CD14-positive monocyte (primary cell): ENCODE measurements at places on chromosomes 2 and 18. TPM values are rescaled to one million over a fixed set of nuclear protein-coding genes. Genes with fewer than 3 reads are reported as not detected.

Gene AQP12A
- polyA plus RNA-seq = not detected

Gene GALNT3
- 2.0 and 7.5 TPM in 2 replicates for polyA plus RNA-seq

Gene EIPR1
- 19.0 and 24.9 TPM in 2 replicates for polyA plus RNA-seq

Gene UGT1A4
- polyA plus RNA-seq = not detected

Gene CNTNAP5
- polyA plus RNA-seq = not detected in 2 replicates

Gene SKA1
- polyA plus RNA-seq = not detected

Gene FBXO15
- not detected for polyA plus RNA-seq

DNA sequence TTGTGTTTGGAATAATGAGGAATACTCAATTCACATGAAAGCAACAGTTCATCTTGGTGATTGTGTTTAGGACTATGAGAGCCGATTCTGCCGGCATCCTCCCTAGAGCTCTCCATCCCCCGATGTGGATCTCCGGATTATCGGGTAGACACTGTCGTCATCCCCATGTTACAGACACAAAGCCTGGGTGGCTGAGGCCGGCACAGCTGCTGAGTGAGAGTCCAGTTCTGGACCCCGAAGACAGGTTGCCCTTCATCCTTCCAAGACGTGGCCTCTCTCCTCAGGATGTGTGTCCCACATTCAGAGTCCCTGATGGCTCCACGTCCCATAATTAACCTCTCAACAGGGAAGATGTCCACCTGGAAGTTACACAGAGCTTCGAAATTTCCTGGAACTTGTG is 129.3 kb downstream of the HDAC4 start:
- peaks cover 99% of the 10 kb centered on the region for H3K4me1 ChIP-seq
- no peak for DNase-seq
- H3K27me3 ChIP-seq = no peaks in the 10 kb centered on the region
- H3K4me3 ChIP-seq = no peak overlapping the region
- no peak overlapping the region for H3K27ac ChIP-seq

- no peaks in the 10 kb centered on the region for H3K36me3 ChIP-seq
- no peak overlapping the region for H3K27ac ChIP-seq
- peaks cover 19% of the 10 kb centered on the region for H3K27me3 ChIP-seq
- no peaks in the 10 kb centered on the region for H3K4me1 ChIP-seq
- no peak for DNase-seq
Measured at GRCh38 chr2:39659765-39660611, 5.7 kb upstream of the TMEM178A start.

- peak overlapping the region; percentile 63 for H3K27ac ChIP-seq
- peaks cover 56% of the 10 kb centered on the region for H3K4me1 ChIP-seq
- H3K4me3 ChIP-seq = no peak overlapping the region
- peak; percentile 68 for DNase-seq
Measured at GRCh38 chr2:157182834-157183396, 74.6 kb upstream of the GALNT5 start.

- H3K27me3 ChIP-seq = no peaks in the 10 kb centered on the region
- H3K4me1 ChIP-seq = no peaks in the 10 kb centered on the region
- H3K4me3 ChIP-seq = no peak overlapping the region
Measured at GRCh38 chr18:58446391-58447060, 182.4 kb downstream of the ALPK2 start.

DNA sequence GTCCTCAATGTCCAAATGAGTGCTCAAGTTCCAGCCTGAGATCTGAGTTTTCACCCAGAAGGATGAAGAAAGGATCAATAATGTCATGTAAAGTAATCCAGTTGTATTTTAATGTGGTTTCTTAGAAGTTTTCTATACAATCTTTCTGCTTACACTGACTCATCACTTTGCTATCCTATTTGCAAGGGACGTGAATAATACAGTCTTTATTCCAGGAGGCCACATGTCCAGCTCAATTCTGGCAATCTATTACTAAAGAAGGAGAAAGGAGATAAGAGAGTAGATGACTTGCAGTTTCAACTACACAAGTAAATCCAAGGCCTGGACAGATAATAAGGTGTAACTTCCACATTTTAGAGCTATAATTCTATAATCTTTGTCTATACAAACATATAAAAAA is 601.1 kb upstream of the SETBP1 start:
- H3K4me3 ChIP-seq = no peak overlapping the region
- no peaks in the 10 kb centered on the region for H3K27me3 ChIP-seq
- no peaks in the 10 kb centered on the region for H3K36me3 ChIP-seq

DNA sequence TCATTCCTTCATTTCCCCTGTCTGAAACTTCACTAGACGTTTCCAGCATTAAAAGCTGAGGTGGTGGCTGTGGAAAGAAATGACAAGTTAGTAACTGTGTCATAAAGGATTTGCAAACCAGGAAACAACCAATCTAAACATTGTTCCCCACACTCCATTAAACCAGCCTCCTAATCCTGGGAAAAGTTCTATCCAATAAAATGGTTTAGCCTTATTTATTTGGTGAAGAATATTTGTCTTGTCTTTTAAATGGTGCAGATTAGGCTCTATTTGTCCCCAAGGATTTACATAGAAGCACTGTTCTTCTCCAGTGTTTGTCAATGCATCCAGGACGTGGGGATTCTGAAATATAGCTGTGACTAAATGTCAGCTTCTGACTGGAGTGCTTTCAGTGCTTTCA is 10.5 kb upstream of the DPP4 start:
- H3K27me3 ChIP-seq = no peaks in the 10 kb centered on the region
- no peak overlapping the region for H3K27ac ChIP-seq
- no peak for DNase-seq
- no peaks in the 10 kb centered on the region for H3K36me3 ChIP-seq
- no peak overlapping the region for H3K4me3 ChIP-seq

DNA sequence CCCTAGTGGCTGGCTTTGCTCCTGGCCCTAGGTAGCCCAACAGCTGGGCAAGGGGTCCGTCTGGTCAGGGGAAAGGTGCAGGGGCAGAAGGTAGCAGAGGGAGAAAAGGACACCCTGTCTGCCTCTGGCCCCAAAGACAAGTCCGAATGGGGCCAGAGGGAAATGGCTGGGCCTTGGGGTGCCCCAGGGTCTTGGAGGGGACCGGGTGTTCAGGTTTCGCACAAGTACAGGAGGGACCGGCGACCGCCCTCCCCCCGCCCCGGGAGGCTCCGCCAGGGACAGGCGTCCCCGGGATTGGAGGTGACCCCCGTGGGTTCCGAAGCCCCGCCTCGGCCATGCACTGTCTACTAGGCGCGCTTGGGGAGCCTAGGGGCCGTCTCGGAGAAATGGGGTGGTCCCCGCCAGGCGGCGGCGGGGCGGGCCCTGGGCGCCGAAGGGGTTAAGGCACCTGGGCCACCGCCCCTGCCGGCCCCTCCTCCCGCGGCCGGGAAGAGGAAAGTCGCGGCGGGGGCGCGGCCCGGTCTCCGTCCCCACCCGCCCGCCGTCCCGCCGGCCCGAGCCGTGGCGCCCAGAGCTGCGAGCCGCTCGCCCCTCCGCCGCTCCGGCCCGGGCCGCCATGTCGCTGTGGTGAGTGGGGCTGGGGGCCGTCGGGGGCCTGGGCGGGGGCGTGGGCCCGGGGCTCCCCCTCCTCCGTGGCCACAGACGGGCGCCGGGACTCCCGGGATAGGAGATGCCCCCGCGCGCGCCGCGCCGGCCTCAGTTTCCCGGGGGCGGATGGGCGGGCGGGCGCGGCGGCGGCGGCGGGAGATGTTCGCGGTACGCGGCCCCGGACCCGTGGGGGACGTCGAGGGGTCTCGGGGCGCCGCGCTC is at the start of gene B3GNT7:
Gene B3GNT7 (plus strand): TSS at position 523 of the 870 bp plus-strand sequence. CDS start 94 bp downstream, at position 617.
- DNase-seq = no peak
- H3K36me3 ChIP-seq = no peaks in the 10 kb centered on the region
- H3K4me3 ChIP-seq = peak within 1 kb of the TSS; percentile 7
- peaks cover 41% of the 10 kb centered on the region for H3K4me1 ChIP-seq
- H3K27ac ChIP-seq = no peak within 1 kb of the TSS

- H3K27me3 ChIP-seq = no peaks in the 10 kb centered on the region
- no peaks in the 10 kb centered on the region for H3K36me3 ChIP-seq
- DNase-seq = no peak
- H3K4me1 ChIP-seq = no peaks in the 10 kb centered on the region
Measured at GRCh38 chr2:51722311-51722710, 690.4 kb upstream of the NRXN1 start.

DNA sequence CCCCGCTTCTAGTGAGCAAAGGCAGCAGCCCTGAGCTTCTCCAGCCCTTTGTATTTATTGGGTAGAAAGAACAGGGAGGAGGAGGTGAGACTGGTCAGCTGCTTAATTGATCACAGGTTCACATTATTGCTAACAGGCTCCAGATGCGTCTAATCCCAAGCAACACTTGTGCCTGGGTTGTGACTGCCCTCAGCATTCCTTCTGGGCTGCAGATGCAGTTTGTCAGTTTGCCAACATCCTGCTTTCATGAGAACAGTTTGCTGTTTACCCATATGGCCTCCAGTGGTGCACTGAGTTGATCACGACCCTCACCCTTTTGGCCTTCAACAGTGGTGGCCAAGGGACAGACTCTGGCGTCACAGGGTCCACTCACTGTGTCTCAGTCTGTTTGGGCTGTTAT is 159.5 kb upstream of the ZNF516 start:
- no peak overlapping the region for H3K27ac ChIP-seq
- H3K4me3 ChIP-seq = no peak overlapping the region
- H3K27me3 ChIP-seq = peaks cover 18% of the 10 kb centered on the region
- no peaks in the 10 kb centered on the region for H3K36me3 ChIP-seq
- no peak for DNase-seq
- H3K4me1 ChIP-seq = peaks cover 13% of the 10 kb centered on the region

DNA sequence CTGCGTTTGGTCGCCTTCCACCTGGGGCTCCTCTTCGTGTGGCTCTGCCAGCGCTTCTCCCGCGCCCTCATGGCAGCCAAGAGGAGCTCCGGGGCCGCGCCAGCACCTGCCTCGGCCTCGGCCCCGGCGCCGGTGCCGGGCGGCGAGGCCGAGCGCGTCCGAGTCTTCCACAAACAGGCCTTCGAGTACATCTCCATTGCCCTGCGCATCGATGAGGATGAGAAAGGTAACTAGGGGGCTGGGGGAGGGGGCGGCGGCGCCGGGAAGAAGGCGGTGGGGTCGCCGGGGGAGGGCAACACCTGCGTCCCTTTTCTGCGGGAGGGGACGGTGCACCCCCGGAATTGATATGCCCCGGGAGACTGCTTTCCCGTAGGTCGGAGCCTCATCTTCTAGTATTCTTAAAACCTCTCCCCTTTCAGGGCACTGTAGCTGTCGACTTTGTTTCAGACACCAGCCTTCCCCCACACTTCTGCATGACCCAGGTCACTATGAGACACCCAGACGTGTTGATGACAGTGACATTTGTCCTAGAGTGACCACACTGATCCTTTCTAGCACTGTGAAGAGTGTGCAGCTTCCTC is 755 bp downstream of the SPAST start:
- H3K27me3 ChIP-seq = no peaks in the 10 kb centered on the region
- peak overlapping the region; percentile 91 for H3K27ac ChIP-seq
- peak; percentile 52 for DNase-seq
- H3K4me3 ChIP-seq = peak overlapping the region; percentile 96
- no peaks in the 10 kb centered on the region for H3K36me3 ChIP-seq

GRCh38 chr18:55236150-55236931 is 277.1 kb upstream of the CCDC68 start:
- DNase-seq = peak; percentile 17
- H3K27ac ChIP-seq = no peak overlapping the region
- no peaks in the 10 kb centered on the region for H3K36me3 ChIP-seq
- no peak overlapping the region for H3K4me3 ChIP-seq

GRCh38 chr2:24080701-24081100 is 3.9 kb downstream of the TP53I3 start:
- no peak overlapping the region for H3K4me3 ChIP-seq
- no peak for DNase-seq
- peaks cover 4% of the 10 kb centered on the region for H3K36me3 ChIP-seq

- no peaks in the 10 kb centered on the region for H3K4me1 ChIP-seq
- no peak for DNase-seq
- H3K36me3 ChIP-seq = no peaks in the 10 kb centered on the region
- H3K4me3 ChIP-seq = no peak overlapping the region
- H3K27ac ChIP-seq = no peak overlapping the region
Measured at GRCh38 chr2:223560749-223561435, 41.3 kb downstream of the SCG2 start.

GRCh38 chr2:207879536-207879935 is 109.8 kb upstream of the FZD5 start:
- H3K27me3 ChIP-seq = no peaks in the 10 kb centered on the region
- peaks cover 6% of the 10 kb centered on the region for H3K4me1 ChIP-seq
- H3K36me3 ChIP-seq = no peaks in the 10 kb centered on the region
- H3K4me3 ChIP-seq = no peak overlapping the region
- no peak for DNase-seq

- no peak for DNase-seq
- H3K27me3 ChIP-seq = no peaks in the 10 kb centered on the region
- H3K27ac ChIP-seq = no peak overlapping the region
- peaks cover 6% of the 10 kb centered on the region for H3K4me1 ChIP-seq
- peaks cover 12% of the 10 kb centered on the region for H3K36me3 ChIP-seq
Measured at GRCh38 chr2:174552880-174553279, 44.7 kb downstream of the WIPF1 start.

GRCh38 chr2:36489281-36489680 is 108.7 kb downstream of the FEZ2 start:
- no peak for DNase-seq
- no peaks in the 10 kb centered on the region for H3K36me3 ChIP-seq
- no peaks in the 10 kb centered on the region for H3K4me1 ChIP-seq
- H3K27ac ChIP-seq = no peak overlapping the region
- H3K27me3 ChIP-seq = no peaks in the 10 kb centered on the region
